ENCODE measurements at places on chromosomes 6 and 20.

- no peak overlapping the region for H3K27ac ChIP-seq
- no peaks in the 10 kb centered on the region for H3K27me3 ChIP-seq
- no peak overlapping the region for H3K4me3 ChIP-seq
- DNase-seq, result no peak
Observed at GRCh38 chr20:6590891-6591637, 176.4 kb upstream of the BMP2 start.

DNA sequence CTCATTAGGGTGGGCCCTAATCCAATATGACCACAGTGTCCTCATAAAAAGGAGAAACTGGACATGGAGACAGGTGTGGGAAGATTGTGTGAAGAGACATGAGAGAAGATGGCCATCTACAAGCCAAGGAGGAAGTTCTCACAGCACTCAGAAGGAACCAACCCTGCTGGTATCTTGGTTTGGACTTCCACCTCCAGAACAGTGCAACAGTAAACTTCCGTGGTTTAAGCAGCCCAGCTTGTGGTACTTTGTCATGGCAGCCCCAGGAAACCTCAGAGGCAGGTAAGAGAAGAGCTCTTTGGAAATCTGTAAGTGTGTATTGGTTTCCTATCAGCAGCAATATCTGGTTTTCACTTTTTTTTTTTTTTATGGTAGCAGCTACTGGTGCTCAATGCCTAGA is 16.5 kb upstream of the CNKSR3 start:
- no peak overlapping the region for H3K4me3 ChIP-seq
- DNase-seq, result no peak
- no peaks in the 10 kb centered on the region for H3K27me3 ChIP-seq
- no peak overlapping the region for H3K27ac ChIP-seq
- H3K4me1 ChIP-seq, result no peaks in the 10 kb centered on the region

GRCh38 chr20:51058017-51058416 is 35.1 kb upstream of the KCNG1 start:
- no peak overlapping the region for H3K4me3 ChIP-seq
- no peak overlapping the region for H3K27ac ChIP-seq
- DNase-seq, result no peak
- H3K4me1 ChIP-seq, result peaks cover 9% of the 10 kb centered on the region

DNA sequence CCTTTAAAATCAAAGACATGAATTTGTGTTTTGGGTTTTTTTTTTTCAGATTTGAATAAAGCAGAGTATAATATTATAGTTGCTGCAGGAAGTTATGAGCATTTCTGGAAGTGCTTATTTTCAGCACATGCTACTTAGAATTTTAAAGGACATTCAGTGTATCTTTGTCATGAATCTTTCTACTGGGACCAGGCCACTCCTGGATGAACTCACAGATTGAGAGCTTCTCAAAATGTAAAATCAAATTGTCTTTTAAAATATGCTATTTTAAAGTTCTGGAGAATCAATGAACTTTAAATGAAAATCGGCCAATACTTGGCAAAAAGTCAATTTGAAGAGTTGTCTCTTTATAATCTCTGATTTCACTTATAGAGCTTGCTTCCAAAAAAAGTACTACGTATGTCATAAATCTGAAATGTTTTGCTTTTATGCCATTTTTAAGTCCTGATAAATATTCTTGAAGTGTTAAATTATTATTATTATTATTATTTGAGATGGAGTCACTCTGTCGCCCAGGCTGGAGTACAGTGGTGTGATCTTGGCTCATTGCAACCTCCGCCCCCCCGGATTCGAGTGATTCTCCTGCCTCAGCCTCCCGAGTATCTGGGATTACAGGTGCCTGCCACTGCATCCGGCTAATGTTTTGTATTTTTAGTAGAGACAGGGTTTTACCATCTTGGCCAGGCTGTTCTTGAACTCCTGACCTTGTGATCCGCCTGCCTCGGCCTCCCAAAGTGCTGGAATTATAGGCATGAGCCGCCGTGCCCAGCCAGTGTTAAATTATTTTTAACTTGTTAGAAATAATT is 175.7 kb upstream of the AKAP12 start:
- peaks cover 13% of the 10 kb centered on the region for H3K36me3 ChIP-seq
- H3K4me3 ChIP-seq, result no peak overlapping the region
- DNase-seq, result no peak
- no peaks in the 10 kb centered on the region for H3K27me3 ChIP-seq
- no peak overlapping the region for H3K27ac ChIP-seq

DNA sequence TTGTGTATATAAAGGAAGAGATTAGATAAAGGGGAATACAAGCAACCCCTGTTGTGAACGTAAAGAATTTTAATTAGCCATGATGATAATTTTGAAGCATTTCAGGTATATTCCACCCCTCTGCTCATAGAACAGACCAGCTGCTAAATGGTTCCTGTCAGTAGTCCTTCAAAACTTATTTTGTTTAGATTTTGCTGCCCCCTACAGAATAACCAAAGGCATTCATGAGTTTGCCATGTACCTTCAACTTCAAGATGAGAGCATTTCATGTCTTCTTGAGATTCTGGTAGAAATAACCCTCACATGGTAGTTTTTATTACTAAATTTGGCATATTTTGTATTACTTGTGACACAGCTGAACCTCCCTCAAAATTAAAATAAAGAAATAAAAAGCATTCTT is 1586.7 kb downstream of the HACE1 start:
- H3K36me3 ChIP-seq, result no peaks in the 10 kb centered on the region
- H3K4me3 ChIP-seq, result no peak overlapping the region

DNA sequence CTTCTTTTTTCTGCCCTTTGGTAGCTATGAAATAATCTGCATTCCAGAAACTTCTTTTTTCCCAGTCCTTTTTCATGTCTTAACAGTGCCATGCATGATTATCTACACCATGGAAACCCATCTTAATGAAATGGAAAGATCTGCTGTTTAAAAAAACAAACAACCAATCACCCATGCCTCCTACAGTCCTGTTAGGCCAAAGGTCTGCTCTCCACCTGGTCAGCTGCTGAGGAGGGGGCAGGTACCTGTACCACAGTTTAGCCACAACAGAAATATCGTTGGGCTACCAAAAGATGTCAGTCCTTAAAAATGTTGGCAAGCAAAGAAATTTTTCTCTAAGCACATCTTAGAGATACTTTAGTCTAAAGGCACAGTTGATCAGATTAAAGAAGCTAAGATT is 112.6 kb downstream of the SLC16A10 start:
- DNase-seq, result no peak
- H3K27me3 ChIP-seq, result no peaks in the 10 kb centered on the region
- H3K4me3 ChIP-seq, result no peak overlapping the region
- H3K36me3 ChIP-seq, result no peaks in the 10 kb centered on the region
- peaks cover 21% of the 10 kb centered on the region for H3K4me1 ChIP-seq
- H3K27ac ChIP-seq, result peak overlapping the region; percentile 48
